ENCODE measurements at places on chromosomes 4 and X.

GRCh38 chr4:166481739-166482138, 608.7 kb downstream of the TLL1 start:
- DNase-seq, result no peak

GRCh38 chrX:100647739-100648138, 3.7 kb downstream of the SRPX2 start:
- DNase-seq, result no peak

DNA sequence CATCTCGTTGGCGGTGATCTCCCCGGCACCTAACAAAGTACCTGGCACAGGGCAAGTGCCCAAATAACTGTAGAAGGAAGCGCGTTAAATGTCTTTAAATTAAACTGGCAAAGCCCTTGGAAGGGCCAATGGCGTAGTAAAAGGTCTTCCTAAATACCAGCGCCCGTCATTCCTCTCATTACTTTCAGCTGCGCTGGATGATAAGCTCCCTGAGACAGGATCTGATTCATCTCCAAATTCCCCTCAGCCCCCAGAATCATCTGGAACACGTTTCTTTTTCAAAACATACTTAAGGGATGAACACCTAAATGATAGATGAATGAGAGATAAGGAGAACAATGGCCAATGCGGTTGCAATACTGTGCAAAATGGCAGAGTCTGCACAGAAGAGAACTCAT, 95.1 kb downstream of the AFAP1 start:
- DNase-seq, result peak; percentile 71

DNA sequence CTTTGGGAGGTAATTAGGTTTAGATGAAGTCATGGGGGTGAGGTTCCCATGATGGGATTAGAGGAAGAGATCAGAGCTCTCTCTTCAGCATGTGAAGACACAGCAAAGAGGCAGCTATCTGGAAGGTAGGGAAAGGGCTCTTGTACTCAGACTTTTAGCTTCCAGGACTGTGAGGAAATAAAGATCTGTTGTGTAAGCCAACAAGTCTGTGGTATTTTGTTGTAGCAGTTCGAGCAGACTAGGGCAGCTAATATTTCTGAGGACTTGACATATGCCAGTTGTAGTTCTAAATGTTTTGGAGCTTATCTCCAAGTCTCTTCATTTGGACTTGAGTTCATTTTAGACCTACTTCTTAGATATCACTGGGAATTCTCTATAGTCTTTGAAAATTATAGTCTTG, 137.3 kb upstream of the PDE5A start:
- DNase-seq, result no peak

DNA sequence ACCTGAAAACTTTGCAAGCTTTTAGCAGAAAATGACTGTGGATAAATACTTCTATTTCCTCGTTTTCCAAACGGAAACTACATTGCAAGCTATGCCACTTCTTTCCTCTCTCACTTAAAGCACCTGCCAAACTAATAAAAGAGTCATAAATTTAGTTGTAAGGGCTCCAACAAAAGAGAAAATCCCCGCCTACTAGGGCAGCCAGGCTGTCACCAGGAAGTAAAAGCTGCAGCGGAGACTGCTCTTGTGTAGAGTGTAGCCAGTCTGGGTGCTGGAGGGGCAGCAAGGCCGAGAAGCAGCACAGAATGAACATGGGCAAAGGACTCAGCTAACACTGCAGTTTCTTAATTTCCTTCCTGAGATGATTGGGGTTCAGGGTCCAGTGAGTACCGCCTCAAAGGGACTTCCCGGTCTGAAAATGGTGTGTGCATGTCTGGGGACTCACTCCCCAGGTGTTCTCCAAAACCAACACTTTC, 89.3 kb upstream of the MAML3 start:
- no peak for DNase-seq

- no peak for DNase-seq
Observed at GRCh38 chr4:110224812-110225211, 26.4 kb upstream of the ELOVL6 start.

- DNase-seq, result no peak
Observed at GRCh38 chr4:78119698-78120097, 62.6 kb downstream of the FRAS1 start.

- no peak for DNase-seq
Observed at GRCh38 chr4:8589336-8589735, 3.2 kb upstream of the CPZ start.

GRCh38 chr4:21113496-21114223, 413.4 kb downstream of the PACRGL start:
- no peak for DNase-seq

DNA sequence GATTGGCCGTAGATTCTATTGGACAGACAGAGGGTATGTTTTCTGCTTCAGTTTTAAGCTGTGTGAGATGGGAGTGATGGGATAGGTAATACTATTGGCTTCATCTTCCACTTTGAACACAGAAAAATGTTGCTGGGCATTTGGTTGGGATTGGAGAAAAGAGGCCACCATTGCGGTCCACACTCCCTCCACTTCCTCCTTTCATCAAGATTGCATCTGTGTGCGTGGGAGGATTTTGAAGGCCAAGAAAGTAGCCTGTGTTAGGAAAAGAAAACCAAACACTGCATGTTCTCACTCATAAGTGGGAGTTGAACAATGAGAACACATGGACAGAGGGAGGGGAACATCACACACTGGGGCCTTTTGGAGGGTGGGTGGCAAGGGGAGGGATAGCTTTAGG, 56.4 kb downstream of the EGF start:
- DNase-seq, result no peak

Measured in amniotic stem cell (primary cell).